ENCODE measurements at places on chromosomes 16 and 17.

DNA sequence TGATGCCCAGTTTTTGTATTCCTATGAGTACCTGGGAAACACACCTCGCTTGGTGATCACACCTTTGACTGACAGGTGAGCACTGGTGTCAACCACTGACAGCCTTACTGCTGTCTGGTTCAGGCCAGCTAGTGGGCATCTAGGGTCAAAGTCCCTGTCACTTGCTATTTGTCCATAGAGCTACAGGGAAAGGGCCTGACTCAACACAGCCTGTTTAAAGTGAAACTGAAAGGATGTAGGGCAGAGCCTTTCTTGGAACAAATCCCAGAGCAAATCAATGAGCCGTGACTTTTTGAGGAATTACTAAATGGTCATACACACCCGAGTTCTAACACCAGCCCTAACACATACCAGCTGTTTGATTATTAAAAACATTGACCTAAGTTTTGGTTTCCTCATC, 106.8 kb downstream of the DNAH9 start:
- no peak for DNase-seq

GRCh38 chr17:32516450-32516849, 29.7 kb downstream of the CDK5R1 start:
- no peak for DNase-seq

DNA sequence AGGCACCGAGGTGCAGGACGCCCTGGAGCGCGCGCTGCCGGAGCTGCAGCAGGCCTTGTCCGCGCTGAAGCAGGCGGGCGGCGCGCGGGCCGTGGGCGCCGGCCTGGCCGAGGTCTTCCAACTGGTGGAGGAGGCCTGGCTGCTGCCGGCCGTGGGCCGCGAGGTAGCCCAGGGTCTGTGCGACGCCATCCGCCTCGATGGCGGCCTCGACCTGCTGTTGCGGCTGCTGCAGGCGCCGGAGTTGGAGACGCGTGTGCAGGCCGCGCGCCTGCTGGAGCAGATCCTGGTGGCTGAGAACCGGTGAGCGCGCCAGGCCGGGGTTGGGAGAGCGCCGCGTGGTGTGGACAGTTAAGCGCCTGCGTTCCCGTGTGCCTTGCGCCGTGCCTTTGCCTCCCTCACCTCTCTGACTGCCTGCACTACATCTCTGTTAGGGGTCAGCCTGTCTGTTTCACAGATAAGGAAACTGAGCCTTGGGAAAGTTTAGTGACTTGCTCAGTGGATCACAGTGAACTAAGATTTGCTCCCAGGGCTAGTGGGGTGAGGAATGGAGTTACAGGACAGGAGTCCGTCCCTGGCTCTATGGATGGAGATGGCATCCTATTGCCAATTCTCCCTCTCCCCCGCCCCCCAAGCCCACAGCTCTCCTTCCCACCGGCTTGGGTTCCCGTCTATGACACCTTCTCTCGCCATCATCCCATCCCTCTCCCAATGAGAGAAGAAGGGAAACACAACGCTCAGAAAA, 880 bp downstream of the SARM1 start:
- peak; percentile 78 for DNase-seq

DNA sequence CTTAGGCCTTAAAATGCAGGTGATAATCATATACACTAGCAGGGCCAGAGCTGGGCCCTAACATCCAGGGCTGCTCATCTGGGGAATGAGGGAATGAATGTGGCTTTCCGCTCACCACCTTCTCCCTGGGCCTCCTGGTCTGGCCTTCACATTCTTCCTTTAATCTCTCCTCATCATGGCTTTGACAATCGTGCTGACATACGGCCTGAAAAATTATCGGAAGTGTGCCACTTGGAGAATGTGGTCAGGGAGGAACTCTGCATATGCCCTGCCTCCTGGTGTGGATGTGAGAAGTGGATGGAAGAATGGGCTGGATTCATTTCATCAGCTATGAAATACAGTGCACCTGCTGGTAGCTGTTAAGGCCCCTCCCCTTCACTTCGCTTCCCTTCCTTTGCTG, 2.4 kb downstream of the WSCD1 start:
- no peak for DNase-seq

DNA sequence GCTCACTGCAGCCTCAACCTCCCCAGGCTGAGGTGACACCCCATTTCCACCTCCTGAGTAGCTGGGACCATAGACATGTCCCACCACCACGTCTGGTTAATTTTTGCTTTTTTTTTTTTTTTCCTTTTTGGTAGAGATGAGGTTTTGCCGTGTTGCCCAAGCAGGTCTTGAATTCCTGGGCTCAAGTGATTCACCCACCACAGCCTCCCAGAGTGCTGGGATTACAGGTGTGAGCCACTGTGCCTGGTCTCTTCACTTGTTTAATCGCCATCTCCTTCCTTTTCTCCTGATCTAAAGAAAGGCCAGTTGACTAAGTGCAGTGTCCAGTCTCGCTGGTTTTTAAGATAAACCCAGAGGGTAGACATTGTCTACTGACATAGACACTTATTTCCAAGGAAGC, 152.0 kb downstream of the C16orf95 start:
- DNase-seq = no peak

DNA sequence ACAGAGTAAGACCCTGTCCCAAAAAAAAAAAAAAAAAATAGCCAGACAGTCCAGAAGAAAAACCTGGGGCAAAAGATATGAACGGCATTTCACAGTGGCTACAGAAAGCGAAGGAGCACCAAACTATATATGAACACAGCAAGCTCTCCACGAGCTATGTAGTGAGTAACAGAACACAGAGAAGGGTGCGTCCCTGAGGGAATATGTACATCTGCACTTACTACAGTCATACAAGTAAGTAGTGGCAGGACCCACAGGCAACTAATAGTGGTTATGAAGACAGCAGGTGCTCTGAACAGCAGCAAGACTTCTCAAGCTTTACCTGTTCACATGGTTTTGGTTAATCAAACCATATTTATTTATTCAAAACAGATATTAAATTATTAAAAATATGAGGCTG, 15.8 kb downstream of the TRAP1 start:
- DNase-seq = no peak

DNA sequence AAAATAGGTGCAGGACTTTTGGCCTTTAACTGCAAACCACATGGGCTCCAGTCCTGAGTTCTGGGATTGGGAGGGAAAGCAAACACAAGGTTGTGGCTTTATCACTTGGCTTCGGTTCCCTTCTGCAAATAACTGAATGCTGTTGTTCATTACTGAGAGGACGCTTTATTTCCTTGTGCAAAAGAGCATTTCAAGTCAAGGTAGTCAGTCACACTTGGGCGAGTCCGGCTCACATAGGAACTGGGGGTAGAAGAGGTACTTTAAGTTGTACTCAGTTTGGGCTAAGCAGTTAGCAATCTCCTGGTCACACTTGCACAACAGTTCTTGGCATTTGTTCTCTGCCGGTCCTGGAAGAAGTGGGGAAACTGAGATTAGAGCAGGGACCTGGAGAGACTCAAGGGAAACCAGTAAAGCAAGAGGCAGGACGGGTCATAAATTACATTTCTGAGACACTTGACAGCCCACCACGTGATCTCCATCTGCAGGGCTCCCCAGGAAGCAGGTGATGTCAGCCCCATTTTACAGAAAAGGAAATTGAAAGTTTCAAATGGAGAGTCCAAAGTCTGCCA, 21.6 kb downstream of the PLA2G10 start:
- peak; percentile 62 for DNase-seq

- DNase-seq = no peak
Observed at GRCh38 chr17:78204387-78205123, 9.5 kb upstream of the BIRC5 start.

DNA sequence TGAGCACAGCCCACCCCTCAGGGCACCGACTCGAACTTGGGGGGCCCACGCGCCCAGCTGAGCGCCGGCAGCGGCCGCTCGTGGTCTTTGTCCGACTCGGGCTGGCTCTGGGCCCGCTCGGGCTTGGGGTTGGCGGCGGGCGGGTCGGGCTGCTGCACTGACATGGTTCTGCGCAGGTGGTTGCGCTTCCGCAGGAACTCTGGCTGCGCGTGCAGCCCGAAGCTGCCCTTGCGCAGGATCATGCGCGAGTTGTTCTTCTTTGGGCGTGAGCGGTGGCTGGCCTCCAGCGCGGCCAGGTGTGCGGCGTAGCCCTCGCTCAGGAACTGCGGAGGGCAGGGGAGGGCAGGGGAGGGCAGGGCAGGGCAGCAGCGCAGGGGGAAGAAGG, 11.1 kb downstream of the PIMREG start:
- no peak for DNase-seq

DNA sequence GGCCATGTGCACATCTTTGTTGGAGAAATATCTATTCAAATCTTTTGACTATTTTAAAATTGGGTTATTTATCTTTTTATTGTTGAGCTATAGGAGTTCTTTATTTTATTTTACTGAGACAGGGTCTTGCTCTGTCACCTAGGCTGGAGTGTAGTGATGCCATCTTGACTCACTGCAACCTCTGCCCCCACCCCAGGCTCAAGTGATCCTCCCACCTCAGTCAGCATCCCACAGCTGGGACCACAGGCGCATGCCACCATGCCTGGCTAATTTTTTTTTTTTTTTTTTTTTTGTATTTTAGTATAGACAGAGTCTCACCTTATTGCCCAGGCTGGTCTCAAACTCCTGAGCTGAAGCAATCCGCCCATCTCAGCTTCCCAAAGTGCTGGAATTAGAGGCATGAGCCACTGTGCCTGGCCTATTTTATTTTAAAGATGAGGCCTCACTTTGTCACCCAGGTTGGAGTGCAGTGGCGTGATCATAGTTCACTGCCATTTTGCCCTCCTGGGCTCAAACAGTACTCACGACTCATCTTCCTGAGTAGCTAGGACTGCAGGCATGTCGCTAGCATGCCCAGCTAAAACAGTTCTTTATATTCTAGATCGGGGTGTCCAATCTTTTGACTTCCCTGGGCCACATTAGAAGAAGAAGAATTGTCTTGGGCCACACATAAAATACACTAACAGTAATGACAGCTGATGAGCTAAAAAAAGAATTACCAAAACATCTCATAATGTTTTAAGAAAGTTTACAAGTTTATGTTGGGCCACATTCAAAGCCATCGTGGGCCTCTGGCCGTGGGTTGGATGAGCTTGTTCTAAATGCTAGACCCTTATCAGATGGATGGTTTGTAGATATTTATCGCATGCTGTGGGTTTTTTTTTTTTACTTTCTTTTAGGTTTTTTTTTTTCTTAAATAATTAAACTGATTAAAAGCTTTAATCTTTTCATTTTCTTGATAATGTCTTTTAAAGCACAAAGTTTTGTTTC, 13.7 kb downstream of the TENT4B start:
- no peak for DNase-seq

- no peak for DNase-seq
Observed at GRCh38 chr17:65678546-65678945, 117.1 kb upstream of the AXIN2 start.

DNA sequence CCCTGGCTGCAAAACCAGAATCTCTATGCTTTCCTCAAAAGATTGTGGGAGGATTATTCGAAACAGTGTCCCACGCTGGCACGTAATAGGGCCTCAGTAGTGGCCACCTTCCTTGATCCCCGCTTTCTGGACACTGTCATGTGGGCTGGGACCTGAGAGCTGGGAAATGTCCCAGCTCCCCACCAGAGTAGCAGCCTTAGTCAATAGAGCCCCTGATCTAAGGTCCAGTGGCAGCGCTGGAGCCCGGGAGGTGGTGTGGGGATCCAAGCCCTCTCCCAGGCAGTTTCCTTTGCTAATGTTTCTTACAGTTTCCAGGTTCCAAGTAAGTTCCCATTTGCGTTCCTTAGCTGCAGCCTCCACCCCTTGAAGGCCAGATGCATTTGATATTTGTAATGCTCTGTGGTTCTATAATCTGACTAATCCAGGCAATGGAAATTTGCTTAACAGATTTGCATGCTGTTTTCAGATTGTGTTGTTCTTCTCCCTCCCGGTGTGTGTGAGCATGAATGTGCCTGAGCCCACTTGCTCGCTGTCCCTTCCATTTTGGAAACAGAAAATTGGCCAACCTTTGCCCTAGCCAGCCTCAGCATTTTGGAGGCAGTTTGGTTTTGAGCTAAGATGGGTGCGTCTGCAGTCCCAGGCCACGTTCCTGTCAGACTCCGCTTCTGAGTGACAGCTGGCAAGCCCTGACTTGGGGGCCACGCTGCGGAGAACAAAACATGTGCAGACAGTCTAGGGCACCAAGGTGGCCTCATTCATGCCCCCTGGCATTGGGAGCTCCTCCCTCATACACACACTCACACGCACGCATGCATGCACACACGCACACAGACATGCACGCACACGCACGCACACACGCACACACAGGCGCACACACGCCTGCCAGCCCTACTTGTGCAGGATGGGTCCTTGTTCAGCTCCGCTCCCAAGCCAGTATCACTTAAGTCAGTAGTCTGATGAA, 69.4 kb downstream of the CCDC182 start:
- no peak for DNase-seq

- DNase-seq = no peak
Observed at GRCh38 chr17:59436900-59437299, 105.4 kb downstream of the YPEL2 start.

GRCh38 chr17:50028736-50029120, 27.2 kb upstream of the ITGA3 start:
- no peak for DNase-seq

DNA sequence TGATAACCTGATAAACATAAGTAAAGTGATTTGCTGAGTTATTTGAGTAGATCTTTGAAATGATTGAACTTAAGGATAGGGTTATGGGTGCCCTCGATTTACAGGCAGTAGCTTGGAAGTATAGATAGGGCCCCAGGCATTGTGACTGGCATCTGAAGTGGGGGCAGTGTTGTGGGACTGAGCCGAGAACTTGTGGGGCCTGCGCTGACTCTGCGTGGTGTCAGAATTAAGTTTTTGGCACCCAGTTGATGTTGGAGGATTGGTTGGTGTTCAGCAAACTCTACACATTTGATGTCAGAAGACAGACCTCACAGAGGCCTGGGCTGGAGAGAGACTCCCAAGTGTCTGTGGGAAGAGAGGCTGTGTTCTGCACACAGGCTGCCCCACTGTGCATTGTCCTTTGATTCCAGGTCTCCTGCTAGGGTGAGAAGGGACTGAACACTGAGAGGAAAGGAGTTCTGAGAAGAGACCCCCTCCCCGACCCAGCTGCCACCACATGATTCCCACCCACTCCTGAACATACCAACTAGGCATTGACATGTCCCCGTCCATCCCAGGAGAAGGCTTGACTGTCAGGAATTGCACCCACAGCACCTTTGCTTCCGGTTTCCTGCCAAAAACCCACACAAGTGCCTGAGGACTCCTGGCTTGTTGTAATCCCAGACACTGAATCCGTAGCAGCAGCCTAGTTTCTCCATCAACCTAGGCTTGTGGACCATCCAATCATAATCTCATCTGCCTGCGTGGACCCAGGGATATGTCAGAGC, 4.5 kb downstream of the ZNF267 start:
- no peak for DNase-seq

GRCh38 chr16:23482778-23483177, 27.5 kb downstream of the GGA2 start:
- no peak for DNase-seq

DNA sequence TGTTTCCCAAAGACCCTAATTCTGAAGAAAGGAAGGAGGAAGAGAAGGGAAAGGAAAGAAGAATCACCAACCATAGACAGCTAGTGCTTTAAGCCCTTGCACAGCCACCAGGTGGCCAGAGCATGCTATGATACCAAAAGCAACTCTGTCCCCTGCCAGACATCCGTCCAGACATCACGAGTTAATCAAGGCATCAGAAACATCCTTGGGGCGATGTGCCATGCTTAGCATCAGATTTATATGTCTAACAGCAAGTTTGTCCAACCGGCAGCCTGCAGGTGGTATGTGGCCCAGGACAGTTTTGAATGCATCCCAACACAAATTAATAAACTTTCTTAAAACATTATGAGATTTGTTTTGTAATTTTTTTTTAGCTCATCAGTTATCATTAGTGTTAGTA, 2.9 kb upstream of the CRYBA1 start:
- DNase-seq = peak; percentile 70

All from Karpas-422 (cell line).